Frontal cortex (tissue), 4 donors: ENCODE measurements at places on chromosomes 4 and X.

DNA sequence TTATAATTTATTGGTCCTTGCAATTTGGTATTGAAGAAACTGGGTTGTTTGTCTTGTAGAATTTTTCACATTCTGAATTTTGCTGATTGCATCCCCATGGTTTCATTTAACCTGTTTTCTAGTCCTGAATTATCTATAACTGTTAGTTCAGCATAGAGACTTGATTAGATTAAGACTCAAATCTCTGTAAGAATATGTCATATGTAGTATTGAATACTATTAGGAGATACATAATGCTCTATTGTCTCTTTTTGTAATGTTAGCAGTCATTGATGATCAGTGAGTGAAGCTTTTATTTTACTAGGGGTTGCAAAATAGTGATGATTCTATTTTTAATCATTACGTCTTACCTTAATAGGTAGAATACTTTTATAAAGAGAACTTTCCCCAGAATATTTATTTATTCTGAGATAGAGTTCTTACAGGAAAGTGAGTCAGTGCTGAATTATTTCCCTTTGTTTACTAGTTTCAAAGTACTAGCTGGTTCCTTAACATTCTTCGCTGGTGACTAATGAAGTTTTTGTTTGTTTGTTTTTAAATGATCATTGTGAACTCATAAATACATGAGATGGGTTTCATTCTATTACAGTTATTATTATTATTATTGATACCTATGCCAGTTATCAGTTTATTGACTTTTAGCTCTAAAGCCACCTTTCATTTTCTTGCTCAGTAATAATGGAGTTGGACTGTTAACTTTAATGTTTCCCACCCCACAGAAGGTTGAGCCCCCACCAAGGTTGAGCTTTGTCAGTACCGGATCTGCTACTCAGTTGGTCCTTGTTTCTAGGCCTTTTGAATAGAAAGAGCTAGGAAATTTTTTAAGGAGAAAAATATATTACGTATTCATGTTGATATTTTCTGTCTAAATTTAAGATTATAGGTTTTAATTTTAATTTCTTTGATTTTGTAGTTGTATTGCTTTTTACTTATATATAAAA, 102.3 kb downstream of the LARP1B start:
- no peak for DNase-seq

GRCh38 chr4:54157606-54158005, 57.6 kb downstream of the GSX2 start:
- DNase-seq, result no peak

DNA sequence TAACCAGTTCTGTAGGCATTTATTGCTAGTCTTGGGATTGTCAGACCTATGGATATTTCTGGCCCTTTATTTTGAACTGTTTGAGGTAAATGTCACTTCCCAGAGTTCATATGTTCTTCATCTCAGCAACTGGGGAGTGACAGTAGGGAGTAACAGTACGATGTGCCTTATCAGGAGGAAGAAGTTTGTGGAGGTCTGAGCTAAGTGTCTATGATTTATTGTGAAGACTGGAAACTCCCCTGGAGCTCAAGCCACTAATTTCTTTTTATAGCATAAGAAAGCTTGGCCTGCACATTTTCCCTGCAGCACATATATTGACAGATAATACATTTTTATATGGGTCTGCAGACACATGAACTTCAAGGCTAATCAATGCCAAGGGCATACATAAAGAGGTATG, 383.8 kb downstream of the GRXCR1 start:
- DNase-seq, result no peak

DNA sequence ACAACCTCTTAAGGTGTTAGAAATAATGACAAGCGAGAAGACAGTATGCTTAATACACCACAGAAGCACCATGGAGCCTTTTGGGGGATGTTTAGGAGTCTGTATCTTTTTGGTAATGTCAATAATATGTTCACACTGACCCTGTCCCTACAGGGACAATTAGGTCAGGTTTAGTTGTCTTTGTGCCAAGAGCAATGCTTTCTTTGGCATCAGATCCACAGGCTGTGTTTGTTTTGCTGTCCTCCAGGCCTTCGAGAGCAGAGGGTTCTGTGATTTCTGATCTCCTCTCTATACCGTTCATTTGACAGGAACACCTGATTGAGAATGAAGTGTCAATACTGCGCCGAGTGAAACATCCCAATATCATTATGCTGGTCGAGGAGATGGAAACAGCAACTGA, 153.8 kb downstream of the DCLK2 start:
- DNase-seq, result no peak
